ENCODE measurements at places on chromosomes 5 and 9.

DNA sequence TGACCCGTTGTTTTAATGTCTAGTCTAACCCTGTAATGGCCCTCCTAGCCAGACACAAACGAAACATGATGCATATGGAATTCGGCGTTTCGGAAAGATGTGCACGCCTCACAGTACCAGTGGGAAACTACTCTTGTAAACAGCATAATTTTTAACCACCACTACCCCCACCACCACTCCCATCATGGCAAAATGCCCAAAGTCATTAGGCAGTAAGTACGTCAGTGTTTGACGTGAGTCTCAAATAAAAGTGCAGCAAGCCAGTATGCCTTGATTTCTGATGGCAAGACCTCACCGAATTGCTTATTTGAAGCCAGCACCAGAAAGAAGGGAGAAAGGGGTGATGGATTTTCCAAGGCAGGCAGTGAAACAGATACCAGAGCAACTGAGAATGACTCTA is 71.4 kb downstream of the ADRB2 start:
- no peak for DNase-seq

GRCh38 chr5:102867992-102868662 is 113.0 kb downstream of the PAM start:
- DNase-seq: no peak

GRCh38 chr9:98050351-98050750 is 6.2 kb upstream of the NANS start:
- DNase-seq: no peak

DNA sequence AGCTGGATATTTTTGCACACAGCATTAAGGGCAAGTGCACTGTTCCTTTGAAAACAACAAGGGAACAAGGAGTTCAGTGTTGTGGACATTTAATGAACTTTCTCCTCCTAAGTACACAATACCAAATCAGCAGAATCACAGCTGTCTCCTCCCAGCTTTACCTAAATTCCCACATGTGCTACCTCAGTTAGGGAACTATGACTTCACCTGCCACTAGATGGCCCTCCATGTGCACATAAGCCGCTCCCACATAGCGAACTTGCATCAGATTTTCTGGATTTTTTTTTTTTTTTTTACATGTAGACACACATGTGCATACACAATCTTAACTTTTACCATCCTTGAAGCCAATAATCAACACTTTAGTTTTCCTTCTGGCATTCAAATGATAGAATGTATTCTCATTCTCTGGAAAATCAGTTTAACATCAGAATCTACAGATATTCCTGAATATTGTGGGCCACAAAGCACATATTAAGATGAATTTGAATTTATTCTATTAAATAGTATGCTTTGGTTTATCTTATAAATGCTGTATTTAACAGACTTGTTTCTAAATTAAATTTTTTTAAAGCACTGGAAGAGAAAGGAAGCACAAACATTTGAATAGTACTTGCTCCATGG is 123.6 kb downstream of the PALM2AKAP2 start:
- peak; percentile 19 for DNase-seq

- DNase-seq: no peak
These were observed 6.3 kb downstream of the GPX3 start for GRCh38 chr5:151026679-151027078.

All from activated T-helper 1 cell treated with anti-CD3 and anti-CD28 coated beads, Interleukin-2, amount 50 U/mL, for 16 hours (primary cell).